Hematopoietic multipotent progenitor cell treated with erythropoietin and hydrocortisone succinate and interleukin-3 and kit ligand, for 8 days (in vitro differentiated cells): ENCODE measurements at places on chromosomes 4 and X.

GRCh38 chr4:186813377-186814068 lies 89.9 kb upstream of the FAT1 start:
- no peak for DNase-seq

DNA sequence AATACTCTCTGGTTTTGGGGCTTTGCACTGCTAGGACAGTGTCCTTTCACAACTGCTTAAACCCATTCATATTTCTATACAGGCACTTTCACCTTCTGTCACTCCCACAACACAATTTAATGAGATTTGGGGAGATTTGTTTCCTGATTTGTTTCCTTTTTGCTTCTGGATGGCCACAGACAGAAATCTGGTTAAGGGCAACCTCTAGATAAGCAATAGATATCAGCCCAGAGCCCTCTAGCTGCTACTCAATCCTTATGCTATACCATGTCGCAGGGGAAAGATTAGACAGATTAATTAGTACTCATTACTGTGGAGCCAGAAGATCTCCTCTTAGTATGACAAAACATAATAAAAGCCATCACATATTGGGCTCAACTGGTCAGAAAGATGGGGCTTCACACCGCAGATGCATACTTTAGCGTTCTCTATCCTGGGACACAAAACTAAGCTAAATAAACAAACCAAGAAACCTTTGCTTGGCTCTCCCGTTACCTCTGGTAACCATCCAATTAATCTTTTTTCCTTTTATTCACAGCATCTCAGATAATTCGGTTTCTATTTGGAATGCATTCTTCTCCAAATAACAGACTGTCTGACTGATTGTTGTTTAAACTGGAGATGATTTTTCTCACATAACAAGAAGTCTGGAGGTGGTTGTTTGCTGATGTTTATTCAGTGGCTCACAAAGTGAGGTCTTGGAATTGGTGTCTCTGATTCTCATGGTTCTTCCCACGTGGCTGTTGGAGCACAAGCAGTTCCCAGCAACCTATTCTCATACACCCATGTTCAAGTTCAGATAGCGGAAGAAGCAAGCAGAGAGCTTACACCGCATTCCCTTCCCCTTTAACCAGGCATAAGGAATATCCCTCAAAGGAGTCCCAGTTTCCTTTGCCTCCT lies 41.0 kb upstream of the ZNF330 start:
- no peak for DNase-seq

GRCh38 chr4:87087015-87087414 lies 133.4 kb downstream of the KLHL8 start:
- no peak for DNase-seq

- DNase-seq = no peak
These were observed 7.3 kb upstream of the PRSS12 start for GRCh38 chr4:118360106-118360505.
